Hematopoietic multipotent progenitor cell treated with erythropoietin and hydrocortisone succinate and interleukin-3 and kit ligand, for 4 days (in vitro differentiated cells): ENCODE measurements at places on chromosomes 5 and 9.
A peak's percentile ranks its signal among the peaks of the same experiment; 100 is the strongest.

GRCh38 chr5:127840809-127841208 is 137.6 kb downstream of the CCDC192 start:
- DNase-seq, result no peak

DNA sequence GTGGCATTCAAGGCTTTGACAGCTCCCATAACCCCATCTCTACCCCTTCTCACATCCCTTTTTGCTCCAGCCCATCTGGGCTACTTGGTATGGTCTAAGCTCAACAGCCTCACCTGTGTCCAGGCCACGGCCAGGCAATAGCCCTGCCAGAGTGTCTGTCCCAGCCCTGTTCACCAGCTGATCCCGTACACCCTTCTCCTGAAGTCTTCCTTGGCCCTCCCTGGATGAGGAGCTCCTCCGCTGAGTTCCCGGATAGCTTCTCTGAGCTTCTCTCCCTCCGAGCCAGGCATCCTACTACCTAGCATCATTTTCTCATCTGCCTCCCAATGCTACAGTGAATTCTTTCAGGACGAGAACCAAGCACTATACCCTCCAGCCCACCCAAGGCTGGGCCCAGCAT is 208.2 kb downstream of the DAB2IP start:
- DNase-seq, result no peak

- DNase-seq, result no peak
Observed at GRCh38 chr5:94021246-94021645, 279.8 kb upstream of the POU5F2 start.

GRCh38 chr5:168681556-168682183 is 102.5 kb upstream of the PANK3 start:
- peak; percentile 5 for DNase-seq

DNA sequence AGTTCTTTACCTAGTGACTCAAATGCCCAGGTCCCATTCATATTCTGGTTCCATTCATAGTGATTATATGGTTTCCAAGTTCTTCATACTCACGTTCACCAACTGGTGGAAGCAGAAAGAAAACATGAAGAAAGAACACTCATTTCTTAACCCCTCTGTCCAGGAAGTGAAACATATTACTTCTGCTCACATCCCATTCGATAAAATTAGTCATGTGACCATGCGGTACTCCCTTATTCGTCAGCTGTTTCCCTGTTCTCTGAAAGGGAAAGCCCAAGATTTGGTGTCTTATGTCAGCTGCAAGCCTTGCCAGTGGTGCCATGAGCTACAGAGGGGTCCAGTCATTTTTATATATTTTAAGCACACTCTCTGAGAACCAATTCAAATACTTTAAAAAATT is 387.0 kb upstream of the DMAC1 start:
- no peak for DNase-seq

- no peak for DNase-seq
Observed at GRCh38 chr9:124296796-124297550, 39.2 kb downstream of the NEK6 start.

DNA sequence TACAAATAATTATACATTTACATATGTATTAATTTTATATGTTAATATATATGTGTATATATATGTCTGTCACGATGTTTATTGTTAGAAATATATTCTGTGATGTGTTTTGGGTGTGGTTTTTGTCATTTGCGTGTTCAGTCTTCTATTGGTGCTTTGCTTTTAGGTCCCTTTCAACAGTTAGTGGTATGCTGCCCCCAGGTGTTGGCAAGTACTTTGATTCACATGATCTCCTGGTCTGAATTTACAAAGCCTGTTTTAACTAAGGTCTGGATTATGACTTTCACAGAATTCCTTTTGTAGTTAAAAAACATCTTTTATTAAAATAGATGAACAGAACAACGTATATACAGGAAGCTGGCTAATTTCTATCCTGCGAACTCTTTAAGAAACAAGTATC is 271.5 kb downstream of the CCDC171 start:
- DNase-seq, result peak; percentile 39

DNA sequence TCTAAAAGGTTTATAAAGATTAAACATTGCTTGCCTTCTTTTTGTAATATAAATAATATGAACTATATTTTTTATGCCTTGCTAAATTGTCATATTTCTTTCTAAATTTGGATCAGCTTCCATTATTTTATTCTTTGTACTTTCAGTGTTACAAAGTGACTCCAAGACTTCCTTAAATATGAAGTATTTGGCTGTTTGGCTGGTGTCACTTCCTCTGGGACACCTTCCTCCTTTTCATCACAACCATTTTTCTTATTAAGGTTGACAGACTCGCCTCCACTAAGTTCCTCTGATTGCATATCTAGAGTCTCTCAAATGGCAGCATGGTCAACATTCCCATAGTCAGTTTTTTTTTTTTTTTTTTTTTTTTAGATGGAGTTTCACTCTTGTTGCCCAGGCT is 73.8 kb upstream of the SLC1A1 start:
- DNase-seq, result no peak

GRCh38 chr5:90000351-90000750 is 409.2 kb downstream of the CETN3 start:
- peak; percentile 38 for DNase-seq

- no peak for DNase-seq
Observed at GRCh38 chr9:127233550-127233949, 31.0 kb upstream of the GARNL3 start.

GRCh38 chr5:154858972-154859871 is 795 bp downstream of the CNOT8 start:
- DNase-seq, result peak; percentile 83

- DNase-seq, result no peak
Observed at GRCh38 chr9:95311961-95312360, 5.5 kb downstream of the FANCC start.

- peak; percentile 15 for DNase-seq
Observed at GRCh38 chr9:88535226-88536022, 446 bp downstream of the NXNL2 start.

GRCh38 chr9:110979636-110980035 is 58.6 kb downstream of the LPAR1 start:
- DNase-seq, result no peak

DNA sequence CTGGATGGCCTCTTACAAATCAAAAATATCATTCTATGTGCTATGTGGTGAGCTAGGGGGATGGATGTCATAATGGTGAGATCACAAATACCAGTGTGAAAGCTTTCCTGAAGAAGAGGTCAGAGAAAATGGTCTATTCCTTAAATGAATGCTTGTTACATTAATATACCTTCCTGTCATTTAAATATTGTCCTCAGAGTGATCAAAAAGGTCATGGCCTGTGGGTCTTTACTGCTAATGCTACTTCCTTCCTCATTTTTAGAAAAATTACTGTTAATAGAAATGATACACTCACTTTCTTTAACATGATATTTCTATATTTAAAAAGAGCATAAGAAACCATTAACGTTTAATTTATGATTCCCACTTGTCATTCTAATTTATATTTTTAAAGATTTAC is 9.7 kb downstream of the OMD start:
- DNase-seq, result peak; percentile 22

- DNase-seq, result no peak
Observed at GRCh38 chr5:50300878-50301277, 140.2 kb downstream of the EMB start.

DNA sequence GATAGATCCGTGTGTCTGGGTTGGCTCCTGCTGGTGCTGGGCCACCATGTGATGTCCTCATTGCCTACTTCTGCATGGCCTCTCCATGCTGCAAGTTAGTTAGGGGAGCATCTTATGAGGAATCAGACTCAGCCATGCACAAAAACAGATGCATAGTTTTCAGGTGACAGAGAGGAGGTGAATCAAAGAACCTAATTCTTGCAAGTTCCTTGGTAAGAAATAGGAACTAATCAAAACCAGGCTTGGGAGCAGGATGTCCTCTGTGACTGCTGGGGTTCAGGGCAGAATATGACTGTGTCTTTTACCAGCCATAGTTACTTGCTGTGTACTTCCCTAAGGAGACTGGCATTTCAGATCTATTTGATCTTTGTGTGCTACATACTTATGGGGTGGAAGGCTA is 61.6 kb downstream of the C9orf152 start:
- no peak for DNase-seq

- peak; percentile 84 for DNase-seq
Observed at GRCh38 chr9:130128251-130128650, 44.0 kb upstream of the NCS1 start.

DNA sequence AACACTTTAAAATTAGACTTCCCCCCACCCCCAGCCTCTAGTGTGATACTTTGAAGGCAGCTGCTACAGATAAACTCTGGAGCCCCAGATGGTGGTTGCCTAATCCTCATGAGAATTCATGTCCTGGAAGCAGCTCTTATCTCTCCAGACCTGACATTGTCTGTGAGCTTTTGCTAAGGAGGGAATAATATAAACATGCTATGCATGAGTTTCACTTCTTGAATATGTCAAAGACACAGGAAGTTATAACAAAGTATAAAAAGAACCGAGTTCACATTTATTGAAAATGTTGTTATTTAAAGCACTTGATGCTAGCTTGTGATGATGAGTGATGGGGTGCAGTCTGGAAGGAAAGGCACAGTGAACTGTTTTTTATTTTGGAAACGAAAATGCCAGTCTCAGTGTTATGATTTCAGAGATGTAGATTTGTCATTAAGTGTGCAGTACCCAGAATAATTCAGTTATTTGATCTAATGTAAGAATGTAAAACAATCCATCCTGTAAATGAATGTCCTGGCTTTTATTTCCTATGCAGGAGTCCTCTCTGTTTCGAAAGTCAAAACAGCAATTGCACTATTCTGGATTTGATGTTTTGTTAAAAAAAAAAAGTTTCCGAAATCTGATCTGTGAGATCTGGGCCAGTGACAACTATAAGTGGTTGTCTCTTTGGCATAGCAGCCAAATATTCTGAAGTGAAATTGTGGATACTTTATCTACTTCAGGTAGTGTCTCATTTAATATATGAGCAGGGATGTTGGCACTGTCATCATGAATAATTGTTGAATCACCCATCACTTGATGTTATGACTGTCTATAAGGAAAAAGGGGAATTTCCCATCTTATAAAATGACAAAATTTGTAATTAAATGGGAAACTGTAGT is 77.0 kb downstream of the ZCCHC7 start:
- DNase-seq, result peak; percentile 96

DNA sequence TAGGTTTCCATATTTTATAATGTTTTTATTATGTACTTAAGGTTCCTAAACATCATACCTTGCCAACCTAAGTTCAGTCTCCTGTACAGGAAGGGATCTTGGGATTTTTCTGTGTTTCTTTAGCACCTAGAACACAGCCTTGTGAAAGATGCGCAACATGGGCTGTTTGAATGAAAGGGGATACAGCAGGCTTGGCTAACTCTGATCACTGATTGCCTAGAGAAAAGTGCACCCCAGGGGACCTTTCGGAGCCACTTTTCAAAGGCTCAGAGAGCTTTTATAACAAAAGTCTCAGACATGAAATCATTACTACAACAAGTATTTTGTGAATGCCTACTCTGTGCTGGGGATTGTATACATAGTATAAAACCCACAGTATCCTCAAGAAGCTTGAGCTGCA is 261.6 kb downstream of the BNC2 start:
- DNase-seq, result no peak

- no peak for DNase-seq
Observed at GRCh38 chr5:107501965-107502675, 168.6 kb downstream of the EFNA5 start.

DNA sequence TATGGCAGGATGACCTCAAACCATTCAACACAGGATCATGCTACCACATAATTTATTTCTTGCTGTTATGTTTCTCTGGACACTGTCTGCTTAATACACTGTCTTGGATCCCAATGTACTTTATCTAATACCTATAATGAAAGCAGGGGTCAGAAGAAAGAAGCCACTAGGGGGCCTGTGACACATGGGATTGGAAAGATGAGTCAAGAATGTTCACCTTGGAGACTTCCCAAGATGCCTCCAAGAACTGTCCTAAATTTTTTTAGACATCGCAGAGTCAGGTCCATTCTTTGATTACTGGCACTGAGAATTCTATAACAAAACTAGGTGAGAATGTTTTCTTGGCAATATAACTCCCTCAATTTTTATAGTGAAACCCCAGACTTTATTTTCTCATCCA is 305.8 kb upstream of the SMARCA2 start:
- DNase-seq, result peak; percentile 33

DNA sequence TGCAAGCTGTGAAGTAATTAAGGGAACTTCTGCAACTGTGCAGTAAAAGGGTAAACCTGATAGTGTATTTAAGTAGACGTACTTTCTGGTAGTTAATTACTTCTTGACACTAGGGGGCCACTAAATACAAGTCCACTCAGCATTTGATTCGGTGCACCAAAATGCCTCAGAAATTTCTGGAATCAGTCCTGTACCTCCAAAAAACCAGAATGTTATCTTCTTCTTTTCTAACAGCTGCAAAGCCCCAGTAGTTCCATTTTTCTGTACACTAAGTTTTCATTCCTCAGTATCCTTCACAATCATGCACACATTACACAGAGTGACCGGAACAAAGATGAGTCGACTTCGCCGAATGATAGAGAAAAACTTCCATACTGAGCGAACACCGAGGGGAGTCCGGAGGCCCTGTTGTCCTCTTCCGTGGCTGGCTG is 484 bp downstream of the GFM2 start:
- DNase-seq, result peak; percentile 92

DNA sequence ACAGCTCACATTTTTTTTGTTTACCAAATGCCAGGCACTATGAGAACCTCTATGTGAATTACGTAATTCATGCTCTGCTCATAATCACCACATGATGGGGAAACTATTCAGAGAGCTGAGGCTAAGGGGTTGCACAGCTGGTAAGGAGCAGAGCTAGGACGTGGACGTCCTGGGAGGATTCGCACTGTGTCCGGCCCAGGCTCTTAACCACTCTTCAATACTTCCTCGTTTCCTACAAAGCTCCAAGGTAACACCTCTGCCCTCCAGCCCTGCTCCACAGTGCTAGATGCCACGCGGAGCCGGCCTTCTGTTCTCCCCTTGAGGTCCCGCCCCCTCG is 8.7 kb downstream of the PHF19 start:
- DNase-seq, result no peak

DNA sequence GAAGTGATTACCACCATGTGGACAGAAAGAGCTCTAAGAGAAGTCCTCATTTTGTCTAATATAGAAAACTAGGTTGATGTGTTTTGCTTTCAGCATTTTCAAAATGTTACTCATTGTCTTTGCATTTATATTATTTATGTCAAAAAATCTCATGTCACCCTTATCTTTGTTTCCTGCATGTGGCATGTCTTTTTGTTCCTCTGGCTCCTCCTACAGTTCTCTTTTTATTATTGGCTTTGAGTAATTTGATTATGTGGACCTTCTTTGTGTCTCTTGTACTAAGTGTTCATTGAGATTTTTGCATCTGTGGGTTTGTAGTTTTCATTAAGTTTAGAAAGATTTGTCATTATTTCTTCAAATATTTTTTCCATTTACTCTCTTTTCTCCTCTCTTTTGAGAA is 58.8 kb downstream of the GNG10 start:
- peak; percentile 33 for DNase-seq

- DNase-seq, result peak; percentile 66
Observed at GRCh38 chr9:134066913-134067851, 644 bp downstream of the BRD3 start.

- DNase-seq, result no peak
Observed at GRCh38 chr5:34556509-34556782, 99.7 kb upstream of the RAI14 start.

DNA sequence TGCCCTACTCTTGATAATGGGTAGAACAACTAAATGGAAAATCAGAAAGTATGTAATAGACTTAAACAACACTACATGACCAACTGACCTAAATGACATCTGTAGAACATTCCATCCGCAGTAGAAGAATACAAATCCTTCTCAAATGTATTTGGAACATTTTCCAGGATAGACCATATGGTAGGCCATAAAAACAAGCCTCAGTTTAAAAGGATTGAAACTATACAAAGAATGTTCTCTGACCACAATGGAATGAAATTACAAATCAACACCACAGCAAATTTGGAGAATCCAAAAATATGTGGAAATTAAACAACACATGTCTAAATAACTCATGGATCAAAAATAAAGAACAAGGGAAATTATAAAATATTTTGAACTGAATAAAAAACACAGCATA is 189.2 kb downstream of the NDUFS4 start:
- no peak for DNase-seq
